ENCODE measurements at places on chromosomes 1 and 21. TPM values are rescaled to one million over a fixed set of nuclear protein-coding genes. Genes with fewer than 3 reads are reported as not detected.

DNA sequence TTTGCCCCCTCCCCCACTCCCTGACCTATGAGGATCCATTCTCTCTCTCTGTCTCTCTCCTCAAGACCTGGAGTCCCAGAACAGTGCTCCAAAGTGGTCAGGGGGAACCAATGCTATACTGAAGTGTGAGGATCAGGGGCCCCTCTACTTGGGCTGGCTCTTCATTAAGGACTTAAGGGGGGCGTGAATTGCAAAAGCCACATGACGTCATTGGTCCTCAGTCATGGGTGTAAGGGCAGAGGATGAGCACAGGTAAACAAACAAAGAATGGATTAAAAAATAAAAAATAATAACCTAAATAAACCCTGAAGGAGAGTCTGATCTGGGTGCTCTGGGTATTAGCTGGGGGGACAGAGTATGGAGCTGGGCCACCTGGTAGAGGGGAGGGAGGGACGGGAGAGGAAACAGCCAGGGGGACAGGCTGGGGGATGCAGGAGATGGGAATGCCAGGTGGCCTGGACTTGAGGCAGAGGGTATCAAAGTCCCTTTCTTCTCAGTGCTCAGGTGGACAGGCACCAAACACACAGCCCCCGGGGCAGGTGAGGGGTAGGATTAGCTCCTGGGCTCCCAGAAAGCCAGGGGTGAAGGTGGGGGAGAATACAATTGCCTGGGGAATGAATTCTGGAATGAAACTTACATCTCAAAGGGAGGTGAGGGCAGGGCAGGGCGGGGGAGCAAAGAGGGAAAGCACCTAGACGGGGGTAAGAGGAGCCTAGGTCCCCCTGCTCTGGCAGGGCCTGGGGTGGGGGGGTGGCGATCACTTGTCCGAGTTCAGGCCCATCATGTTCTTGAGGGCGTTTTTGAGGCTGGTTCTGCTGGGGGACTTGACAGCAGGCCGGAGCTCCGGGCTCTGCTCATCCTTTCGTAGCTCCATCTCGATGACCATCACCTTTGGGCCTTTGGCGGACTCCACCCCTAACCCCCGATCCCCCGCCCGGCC lies 4.6 kb downstream of the MPZ start:
- DNase-seq: no peak

- DNase-seq: peak; percentile 79
These were observed 75.0 kb upstream of the WNT4 start for GRCh38 chr1:22217811-22218460.

DNA sequence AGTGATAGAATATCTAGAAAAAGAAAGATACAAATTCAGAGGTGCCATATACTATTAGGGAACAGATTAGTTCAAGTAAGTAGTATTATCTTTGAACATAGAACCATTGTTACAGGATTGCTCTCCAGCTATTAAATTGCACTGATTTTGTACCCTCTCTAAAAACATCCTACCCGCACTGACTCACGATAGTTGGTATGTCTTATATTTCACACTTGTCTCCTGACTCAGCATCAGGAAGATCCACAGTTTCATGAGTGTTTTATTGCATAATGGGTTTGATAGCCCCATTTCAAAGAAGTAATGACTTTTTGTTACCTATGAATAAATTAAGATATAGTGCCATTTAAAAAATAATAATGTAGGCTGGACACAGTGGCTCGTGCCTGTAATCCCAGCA lies 6.0 kb downstream of the TATDN3 start:
- DNase-seq: no peak

DNA sequence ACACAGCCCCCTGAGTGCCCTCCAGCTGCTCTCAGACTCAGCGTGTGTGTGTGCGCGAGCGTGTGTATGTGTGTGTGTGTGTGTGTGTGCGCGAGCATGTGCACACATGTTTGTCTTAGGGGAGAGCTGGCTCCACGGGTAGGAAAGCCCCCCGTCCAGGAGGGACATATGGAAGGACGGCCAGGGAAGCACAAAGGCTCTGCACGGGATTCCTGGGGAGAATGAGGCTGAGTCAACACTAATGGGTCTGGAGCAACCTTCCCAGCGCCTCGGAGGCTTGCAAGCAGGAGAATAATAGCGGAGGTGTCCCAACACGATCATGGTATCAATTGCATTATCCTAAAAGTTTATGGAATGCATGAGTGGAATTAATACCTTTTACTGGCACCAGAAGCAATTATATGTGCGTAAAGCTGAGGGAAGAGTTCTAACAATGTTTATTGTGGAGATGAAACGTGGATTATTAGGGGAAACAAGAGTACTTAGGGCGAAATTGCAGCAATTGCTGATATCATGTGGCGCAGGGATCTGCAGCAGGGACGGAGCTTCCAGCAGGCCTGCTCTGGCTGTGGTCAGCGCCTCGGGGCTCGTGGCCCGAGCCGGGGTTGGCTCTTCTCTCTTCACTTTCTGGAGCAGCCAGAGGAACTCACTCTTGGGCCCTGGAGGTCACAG lies 40.3 kb upstream of the CCDC27 start:
- DNase-seq: no peak

GRCh38 chr21:15557925-15558324 lies 171.9 kb upstream of the USP25 start:
- no peak for DNase-seq

- no peak for DNase-seq
These were observed 45.3 kb upstream of the MCOLN3 start for GRCh38 chr1:85093644-85094043.

- DNase-seq: no peak
These were observed 68.7 kb upstream of the KLHDC7A start for GRCh38 chr1:18411820-18412641.

- no peak for DNase-seq
These were observed 193.1 kb downstream of the ST6GALNAC3 start for GRCh38 chr1:76267631-76268030.

GRCh38 chr1:7375781-7376660 lies 395.1 kb upstream of the VAMP3 start:
- DNase-seq: no peak

GRCh38 chr21:19322360-19322759 lies 918.8 kb upstream of the TMPRSS15 start:
- no peak for DNase-seq

DNA sequence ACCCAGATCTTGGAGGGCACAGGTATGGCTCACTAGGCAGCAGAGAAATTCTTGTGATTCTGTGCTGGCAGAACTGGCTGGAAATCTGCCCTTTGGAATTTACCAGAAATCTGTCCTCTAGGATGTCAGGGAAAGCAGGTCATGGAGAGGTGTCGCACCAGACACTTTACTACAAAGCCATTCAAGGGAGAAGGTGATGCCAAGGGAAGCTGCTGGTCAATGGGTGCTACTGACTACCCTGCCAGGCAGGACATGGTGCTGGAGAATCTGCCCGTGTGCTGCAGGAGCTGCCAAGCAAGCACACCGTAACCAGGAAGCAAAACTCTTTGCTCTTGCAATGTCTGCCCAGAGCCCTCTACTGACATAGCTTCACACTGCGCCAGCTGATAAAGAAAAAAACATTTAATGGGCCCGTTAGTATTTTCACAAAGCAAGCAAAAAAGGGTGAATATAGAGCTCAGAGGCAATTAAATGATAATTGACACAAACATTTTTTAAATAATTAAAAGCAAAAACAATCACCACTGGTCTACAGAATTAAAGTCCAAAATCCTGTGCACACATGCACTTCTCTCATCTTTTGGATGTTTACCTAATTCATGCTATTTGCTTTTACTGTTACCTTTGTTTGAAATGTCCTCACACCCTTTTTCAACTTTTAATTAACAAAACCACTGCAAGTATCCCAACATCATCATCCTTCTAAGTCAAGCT lies 7.2 kb upstream of the FBXO28 start:
- DNase-seq: no peak

DNA sequence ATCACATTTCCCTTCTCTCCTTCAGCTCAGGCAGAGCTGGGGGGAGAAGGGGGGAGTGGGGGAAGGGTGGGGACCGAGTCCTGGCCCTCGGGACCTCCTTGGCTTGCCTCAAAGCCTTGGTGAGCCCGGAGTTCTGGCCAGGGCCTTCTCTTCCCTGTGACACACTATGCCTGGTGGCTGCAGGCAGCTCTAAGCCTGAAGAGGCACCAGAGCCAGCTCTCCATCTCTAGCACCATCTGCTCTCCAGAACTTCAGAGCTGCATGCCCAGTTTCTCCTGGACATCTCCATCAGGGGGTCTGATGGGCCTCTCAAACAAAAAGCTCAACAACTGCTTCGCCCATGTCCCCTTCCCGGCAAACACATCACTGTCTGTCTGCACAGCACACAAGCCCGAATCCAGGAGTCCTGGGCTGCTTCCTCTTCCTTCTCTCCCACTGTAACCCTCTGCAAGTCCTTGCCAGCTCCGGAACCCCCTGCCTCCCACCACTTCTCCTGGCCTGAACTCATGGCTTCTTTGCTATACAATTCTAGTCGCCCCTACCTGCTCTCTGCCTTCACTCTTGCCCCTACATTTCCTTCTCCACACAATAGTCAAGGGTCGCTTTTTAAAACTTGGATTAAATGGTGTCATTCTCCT lies 26.5 kb downstream of the KIAA1614 start:
- no peak for DNase-seq

GRCh38 chr1:230113593-230114236 lies 46.7 kb downstream of the GALNT2 start:
- no peak for DNase-seq

FMN2 gene
- 4.9 TPM for polyA plus RNA-seq

RGS16 gene
- polyA plus RNA-seq: 1.0 TPM

ALDH9A1 gene
- polyA plus RNA-seq: 108 TPM

Data from renal pelvis (tissue), 12 donors.